Stimulated activated CD4-positive, alpha-beta T cell treated with anti-CD3 and anti-CD28 coated beads, Interleukin-15, amount 100 ng/mL, for 1 hour (primary cell): ENCODE measurements at places on chromosomes 7 and 10.

DNA sequence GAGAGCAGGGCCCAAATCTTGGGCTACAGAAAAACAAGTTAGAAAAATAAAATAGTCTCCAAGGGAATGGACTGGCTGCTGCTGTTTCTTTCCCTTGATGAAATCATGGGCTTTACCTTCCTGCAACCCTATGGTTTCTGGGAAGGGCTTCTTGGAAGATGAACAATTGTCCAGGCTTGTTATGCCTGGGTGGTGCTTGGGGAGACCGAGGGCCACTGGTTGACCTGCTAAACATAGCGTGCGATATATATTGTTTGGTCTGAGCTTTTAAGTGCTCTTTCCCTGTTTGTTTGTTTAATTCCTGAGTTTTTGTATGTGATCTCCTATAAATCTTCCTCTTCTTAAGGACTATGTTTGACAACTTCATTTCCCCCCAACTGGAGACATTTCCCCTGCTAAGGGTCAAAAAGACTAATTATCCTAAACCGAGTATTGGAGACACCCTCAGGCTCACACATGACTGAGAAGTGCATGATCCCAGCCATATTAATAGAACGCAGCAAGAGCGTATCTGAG, 37.9 kb downstream of the SLC25A28 start:
- DNase-seq, result no peak

DNA sequence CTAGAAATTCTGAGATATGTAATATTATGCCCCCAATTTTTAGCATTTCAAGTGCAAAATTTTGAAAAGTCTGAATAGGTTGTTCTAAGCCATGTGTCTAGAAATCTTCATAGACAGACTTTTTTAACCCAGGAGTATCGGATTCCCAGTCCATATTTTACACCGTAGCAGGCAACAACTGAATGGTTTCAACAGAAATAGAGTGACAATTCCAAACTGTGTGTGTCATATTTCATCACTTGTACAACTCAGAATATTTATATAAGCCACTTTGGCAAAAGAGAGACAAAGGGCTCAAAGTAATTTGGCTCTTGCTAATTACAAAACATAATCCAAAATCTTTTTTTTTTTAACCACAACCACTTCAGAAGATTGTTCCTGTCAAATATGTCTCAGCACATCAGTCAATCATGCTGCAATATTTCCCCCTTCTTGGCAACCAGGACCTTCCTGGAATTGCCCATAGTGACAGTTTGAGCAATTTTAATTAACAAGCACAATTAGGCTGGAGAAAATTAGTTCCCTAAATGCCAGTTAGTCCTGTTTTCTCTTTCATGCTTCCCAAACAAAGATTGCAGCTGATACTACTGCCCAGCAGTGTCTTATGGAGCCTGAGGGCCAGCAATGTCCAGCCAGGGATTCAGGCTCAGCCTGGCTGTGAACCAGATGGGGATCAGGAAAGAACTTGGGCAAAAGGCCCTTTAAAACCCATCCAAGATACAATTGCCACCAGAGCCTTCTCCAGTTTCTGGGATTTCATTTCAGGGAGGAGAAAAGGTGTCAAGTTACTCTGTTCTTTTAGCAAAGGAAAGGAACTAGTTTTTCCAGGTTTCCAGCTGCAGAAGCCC, 533.3 kb upstream of the GHITM start:
- DNase-seq, result no peak

DNA sequence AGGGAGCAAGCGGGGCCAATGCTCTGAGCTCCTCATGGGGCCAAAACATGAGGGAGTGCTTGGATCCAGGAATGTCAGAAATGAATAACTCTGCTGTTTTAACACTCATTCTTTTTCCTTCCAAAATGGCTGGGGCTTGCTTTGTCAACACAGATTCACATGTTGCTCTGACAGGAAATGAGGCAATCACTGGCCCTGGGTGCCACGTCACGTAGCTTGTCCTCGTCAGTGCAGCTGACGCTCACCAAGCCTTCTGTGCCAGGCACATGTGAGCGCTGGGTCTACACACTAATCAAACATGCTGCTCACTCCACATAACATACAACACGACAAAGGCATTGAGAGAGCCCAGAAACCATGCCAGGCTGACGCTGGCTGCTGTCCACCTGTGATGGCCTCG, 198.9 kb downstream of the WDR37 start:
- no peak for DNase-seq

GRCh38 chr7:157028199-157028903, 17.9 kb upstream of the MNX1 start:
- DNase-seq, result no peak

GRCh38 chr7:133593561-133593960, 340.7 kb downstream of the EXOC4 start:
- no peak for DNase-seq

- no peak for DNase-seq
Measured at GRCh38 chr7:36208997-36209813, 56.2 kb downstream of the EEPD1 start.
